Pancreas (tissue), 10 donors: ENCODE measurements at places on chromosomes 5 and 9.

DNA sequence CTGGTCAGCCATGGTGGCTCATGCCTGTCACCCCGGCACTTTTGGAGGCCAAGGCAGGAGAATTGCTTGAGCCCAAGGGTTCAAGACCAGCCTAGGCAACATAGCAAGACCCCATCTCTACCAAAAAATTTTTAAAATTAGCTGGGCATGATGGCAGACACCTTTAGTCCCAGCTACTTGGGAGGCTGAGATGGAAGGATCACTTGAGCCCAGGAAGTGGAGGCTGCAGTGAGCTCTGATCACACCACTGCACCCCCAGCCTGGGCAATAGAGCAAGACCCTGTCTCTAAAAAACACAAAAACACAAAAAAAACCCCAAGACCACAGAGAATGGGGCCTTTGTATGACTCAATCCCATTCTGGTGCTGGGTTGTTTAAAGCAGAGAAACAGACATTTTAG is 44.0 kb downstream of the MED27 start:
- DNase-seq, result no peak

GRCh38 chr5:43301653-43302091 is 11.5 kb downstream of the HMGCS1 start:
- no peak for DNase-seq

GRCh38 chr5:1345876-1346626 is 1.2 kb upstream of the CLPTM1L start:
- DNase-seq, result no peak

DNA sequence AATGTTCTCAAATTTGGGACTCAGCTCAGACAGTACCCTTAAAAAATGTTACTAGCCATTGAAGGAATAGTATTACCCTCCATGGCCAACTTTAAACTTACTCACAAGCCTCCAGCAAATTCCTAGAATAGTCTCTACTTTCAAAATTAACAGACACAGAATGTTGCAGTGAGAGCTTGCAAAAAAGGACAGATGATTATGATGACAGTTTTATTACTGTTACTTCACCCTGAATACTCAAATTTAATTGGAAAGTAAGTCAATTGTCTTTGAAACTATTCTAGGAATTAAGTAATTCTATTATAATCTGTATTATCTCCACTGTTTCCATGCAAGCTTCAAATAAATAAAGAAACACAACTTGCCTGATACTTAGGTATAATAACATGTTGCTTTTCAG is 288.3 kb downstream of the SLF1 start:
- DNase-seq, result no peak

DNA sequence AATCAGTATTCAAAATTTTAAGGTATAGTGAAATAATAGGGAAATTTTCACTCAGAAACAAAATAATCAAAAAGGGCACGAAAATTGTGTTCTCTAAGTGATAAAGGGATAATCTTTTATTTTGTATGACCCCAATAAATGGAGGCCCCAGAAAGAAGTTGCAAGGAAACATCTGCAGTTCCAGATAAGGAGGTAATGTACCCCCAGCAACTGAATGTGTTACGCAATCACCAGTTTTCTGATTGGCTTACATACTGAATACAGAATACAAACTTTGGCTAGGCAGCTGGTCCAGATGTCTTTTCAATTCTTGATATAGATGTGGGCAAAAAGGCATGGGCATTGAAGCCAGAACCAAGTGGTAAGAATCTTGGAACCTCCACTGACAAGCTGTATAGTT is 1.7 kb upstream of the TOPORS start:
- no peak for DNase-seq

DNA sequence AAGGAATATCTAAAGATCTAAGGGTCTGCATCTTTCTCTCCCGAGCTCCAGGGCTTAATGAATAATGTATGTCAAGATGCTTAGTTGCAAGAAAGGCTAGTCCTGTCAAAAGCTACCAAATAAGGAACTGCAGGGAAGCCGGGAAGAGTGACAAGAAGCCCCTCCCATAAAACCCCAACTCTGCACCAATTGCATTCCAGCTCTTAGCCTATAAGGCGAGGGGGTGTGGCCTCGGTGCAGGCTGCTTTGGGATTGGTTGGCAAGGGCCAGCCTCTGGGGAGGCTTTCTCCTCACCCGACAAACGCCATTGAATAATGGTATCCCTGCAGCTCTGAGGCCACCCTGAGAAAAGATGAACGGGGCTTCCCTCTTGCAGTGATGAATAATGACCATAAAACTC is 416.9 kb downstream of the RAB3C start:
- DNase-seq, result no peak

GRCh38 chr5:111722140-111722539 is 34.9 kb downstream of the NREP start:
- DNase-seq, result no peak

DNA sequence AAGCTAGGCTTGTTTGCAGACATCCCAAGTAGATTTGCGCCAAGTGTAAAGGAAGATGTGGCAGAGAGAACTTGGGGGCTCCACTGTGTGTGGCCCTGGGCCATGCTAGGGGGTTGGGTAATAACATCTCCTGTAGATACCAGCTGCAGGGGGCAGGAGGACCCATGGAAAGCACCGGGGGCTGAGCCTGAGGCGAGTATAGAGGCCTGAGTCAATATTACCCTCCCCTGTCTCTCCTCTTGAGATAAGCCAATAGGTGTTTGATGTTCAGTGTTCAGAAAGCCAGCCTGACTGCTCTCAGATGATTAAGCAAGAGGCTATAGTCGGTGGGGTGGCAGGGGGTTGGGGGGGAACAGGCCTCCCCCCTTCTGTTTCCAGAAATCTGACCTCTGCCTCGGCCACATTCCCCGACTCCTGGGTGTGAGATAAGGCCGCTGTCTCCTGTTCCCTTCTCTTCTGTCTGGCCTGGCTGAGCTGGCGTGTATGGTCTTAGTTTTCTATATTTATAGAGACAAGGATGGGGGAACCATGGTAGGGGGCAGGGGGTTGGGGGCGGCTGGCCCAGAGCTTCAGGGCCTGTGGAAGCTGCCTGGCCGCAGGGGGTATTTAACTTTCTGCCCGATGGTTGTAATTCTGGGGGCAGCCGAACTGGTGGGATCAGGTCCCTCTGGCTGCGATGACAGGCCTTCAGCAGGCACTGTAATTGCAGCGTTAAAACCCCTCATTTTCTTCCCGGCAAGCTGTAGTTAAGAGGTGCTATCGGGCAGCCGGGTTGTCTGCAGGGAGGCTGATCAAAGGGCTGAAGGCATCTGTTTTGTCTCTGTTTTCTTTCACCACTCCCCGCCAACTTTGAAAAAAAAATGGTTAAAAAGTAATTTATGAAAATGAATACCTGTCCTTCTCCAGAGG is 292.0 kb downstream of the NSG2 start:
- DNase-seq, result no peak

- no peak for DNase-seq
Measured at GRCh38 chr9:114426046-114426948, 38.5 kb upstream of the AKNA start.

DNA sequence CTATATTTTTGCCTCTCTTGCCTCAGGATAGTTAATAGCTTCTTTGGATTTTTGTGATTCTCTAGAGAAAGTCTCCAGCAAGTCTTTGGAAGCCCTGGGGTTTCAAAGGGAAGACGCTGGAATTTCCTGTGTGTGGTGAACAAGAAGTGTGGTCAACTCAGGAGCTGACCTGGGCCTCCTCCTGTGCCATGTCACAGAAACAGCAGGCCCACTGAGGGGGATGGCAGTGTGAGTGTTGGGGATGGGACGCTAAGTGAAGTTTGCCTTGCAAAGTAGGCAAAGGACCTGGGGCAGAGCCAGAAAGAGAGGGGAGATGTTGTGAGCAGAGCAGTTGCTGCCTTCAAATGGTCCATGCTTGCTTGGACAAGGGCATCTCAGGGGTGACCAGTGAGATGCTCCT is 226.3 kb downstream of the DMRT2 start:
- no peak for DNase-seq

GRCh38 chr5:1344975-1345838 is at the start of gene CLPTM1L:
CLPTM1L (minus strand) TSS chr5:1345099; CDS start chr5:1344841, 258 bp downstream.
- DNase-seq, result peak; percentile 88

DNA sequence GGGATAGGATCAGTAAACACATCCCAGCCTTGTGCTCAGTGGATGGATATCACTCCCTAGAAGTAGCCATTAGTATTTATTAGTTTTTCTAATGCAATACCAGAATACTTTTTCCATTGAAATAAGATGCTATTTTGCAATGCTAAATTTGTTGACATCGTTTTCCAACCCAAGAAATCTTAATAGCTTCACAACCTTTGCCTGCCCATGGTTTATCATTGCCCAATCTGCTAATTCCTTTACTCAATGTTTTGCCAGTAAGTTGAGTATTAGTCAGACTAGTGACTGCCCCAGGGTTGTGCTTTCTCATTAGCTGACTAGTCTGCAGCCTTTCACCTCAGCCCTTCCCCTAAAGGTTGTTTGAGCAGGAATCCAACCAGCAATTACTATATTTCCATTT is 62.9 kb downstream of the NREP start:
- DNase-seq, result no peak

DNA sequence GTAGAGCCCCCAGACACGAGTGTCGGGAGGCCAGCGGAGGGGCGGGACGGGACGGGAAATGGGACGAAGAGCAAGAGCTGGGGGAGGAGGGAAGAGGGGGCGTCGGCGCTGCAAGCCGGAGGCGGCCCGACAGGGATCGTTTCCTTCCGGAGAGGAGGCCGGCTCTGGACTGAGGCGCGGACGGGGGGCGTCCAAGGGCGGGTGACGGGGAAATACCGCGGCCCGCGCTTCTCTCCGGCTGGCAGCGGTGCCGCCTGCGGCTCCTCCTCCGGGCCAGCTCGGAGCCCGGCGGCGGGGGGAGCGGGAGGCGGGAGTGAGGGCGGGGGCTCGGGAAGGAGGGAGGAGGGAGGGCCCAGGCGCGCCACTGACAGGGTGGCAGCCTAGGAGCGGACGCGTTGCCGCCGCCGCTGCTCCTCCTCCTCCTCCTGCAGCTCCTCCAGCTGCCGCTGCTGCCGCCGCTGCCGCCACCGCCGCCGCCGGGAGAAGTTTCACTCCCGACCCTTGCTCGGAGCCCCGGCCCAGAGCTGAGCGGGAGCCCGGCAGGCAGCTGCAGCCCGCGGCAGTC is at the start of gene CHSY3:
TSS of gene CHSY3 (plus strand) at position 364 of the 565 bp plus-strand sequence.
- peak; percentile 83 for DNase-seq

DNA sequence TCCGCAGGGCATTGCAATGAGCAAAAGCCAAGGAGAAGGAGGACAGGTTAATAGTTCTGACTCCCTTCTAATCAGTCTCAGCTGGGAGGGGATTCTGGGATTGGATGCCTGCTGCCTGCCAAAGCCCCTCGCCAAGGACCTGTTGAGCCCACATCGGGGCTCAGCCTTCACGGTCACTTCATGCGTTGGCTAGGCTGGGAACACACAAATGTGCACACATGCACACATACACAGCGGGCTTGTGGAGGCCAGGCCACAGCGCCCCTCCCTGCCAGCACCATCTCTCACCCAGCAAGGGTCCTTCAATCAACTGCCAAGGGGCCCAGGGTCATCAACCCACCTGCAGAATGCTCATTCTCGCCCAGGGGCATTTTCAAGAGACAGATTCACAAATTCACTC is 113.9 kb downstream of the C5orf15 start:
- no peak for DNase-seq

DNA sequence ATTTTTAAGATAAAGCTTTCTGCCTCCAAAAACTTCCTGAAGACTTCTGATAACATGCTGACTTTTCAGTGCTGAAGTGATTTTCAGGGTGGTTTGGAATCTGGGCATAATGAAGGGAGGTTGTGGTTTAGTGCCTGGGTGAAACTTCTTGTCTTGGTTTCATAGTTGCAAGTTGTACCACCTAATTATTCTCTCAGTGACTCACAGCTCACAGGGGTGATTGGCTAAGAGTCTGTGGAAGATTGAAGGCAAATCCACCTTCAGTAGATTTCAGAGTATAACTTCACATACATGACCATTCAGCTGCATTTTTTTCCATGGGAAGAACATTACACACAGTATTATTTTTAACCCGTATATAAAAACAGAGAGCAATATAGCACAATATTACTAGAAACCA is 199.9 kb downstream of the PTTG1 start:
- DNase-seq, result no peak
